ENCODE measurements at places on chromosomes 6 and 20. TPM values are rescaled to one million over a fixed set of nuclear protein-coding genes. Genes with fewer than 3 reads are reported as not detected.

GRCh38 chr20:17395729-17396128, 135.4 kb downstream of the BFSP1 start:
- no peak for DNase-seq

STMN3 gene
- total RNA-seq, result 18.3 TPM

GRCh38 chr6:85429346-85429745, 20.5 kb upstream of the NT5E start:
- peak; percentile 42 for DNase-seq

TSBP1 gene
- total RNA-seq, result not detected

DNA sequence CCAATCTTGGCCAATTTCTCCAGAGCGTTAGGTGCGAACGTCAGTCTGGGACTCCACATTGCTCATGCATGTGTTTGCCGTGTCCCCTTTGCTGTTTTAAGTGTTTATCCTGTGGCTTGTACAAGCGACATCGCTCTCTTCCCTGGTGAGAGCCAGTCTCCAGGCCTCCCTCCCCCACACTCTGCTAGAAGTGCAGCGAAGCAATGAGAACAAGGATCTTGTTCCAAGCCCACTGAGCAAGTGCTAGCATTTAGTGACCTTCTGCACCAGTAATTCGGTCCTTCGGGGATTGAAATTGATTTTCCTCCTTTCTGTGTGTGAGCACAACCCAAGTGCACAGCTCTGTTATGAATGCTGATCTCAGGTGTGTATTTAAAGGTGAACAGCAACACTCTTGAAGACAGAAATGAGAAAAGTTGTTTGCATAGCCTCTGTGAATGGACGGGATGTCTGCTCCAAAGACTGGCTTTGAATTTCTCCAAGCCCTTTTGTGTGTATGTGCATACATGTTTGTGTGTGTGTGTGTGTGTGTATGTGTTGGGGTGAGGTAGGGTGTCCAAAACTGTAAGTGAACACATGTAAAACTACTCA, 29.0 kb downstream of the CD83 start:
- peak; percentile 54 for DNase-seq

TCEA2 gene
- total RNA-seq, result 24.6 TPM

DNA sequence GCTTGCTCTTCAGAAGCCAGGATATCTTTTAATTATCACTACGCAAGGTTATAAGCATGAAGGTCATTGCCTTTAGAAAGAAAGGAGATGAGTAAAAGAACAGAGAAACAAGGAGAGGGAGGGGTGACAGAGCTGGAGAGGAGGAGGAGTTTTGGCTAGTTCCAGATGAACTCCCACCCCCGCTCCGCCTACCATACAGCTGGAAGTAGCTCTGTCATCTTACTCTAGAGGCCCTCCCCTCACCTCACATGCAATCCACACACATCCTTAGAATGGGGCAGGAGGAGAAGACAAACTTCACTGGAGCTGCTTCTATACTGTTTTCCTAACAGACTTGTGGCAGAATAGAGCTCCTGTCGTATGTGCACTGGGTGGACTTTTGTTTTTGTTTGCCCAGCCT, 144.7 kb downstream of the SCML4 start:
- peak; percentile 92 for DNase-seq

SIRPA gene
- 13.3 TPM for total RNA-seq

- peak; percentile 54 for DNase-seq
Measured at GRCh38 chr6:90154755-90155470, 141.7 kb downstream of the BACH2 start.

DNA sequence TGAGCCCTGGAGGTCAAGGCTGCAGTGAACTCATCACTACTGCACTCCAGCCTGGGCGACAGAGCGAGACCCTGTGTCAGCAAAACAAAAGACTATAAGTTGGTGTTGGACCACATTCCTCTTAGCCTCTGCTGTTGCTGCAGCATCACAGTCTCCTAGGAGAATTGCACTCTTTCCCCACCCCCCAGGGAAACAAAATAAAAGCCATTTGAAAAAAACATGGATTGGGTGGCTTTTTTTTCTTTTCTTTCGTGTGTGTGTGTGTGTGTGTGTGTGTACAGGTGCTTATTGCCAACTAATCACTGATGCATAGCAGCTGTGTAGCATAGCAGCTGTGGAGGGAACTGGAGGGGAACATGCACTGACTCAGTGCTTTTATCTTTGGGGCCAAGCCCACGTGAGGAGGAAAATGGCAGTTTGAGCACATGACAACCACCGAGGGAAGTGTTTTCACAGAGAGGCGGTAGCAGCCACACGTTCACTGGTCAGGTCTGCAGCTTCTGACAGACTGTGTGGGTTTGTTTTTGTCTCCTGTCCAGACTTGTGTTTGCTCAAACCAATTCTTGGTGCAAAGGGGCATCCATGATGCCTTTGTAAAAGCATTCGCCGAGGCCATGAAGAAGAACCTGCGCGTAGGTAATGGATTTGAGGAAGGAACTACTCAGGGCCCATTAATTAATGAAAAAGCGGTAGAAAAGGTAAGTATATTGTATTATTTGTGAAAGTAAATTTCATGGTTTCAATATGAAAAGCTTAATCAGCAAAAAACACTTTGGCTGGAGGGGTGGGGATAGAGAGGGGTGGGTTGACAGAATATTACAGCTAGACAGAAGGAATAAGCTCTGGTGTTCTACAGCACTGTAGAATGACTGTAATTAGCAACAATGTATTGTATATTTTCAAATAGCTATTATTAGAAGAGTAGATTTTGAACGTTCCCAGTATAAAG, 27.7 kb downstream of the ALDH5A1 start:
- peak; percentile 23 for DNase-seq

- no peak for DNase-seq
Measured at GRCh38 chr20:63165356-63166192, 50.4 kb downstream of the YTHDF1 start.

DNA sequence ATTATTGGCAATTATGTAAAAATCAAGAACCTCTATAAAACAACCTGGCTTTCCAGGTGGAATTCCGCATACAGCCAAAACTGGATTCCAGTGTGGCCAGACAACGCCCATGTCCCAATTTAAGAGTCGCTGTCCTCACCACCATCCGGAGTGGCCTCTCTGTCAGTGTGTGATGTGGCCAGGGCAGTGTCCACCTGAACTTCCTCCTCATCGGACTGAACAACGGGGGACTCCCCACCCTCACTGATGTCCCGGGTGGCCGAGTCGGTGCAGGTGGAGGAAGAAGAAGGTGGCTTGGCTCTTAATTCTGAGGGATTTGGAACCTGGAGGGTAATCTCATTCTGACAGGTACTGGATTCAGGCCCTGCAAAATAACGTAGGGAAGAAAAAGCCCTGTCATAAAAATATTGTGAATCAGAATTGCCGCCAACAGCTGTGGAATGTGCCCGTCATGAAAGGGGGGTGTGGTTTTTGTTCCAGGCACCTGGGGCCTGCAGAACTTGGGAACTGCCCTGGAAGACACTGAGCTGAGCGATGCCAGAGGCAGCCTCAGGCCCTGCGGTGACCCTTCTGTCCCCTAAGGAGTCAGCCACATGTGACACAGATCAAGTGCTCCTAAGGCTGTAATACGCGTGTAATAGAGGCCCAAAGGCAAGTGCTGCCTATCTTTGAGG, 139.8 kb downstream of the DTNBP1 start:
- DNase-seq, result no peak
